Activated CD4-positive, alpha-beta T cell treated with anti-CD3 and anti-CD28 coated beads, Interleukin-2, amount 50 U/mL, for 4 hours (primary cell): ENCODE measurements at places on chromosomes 16 and 17.

DNA sequence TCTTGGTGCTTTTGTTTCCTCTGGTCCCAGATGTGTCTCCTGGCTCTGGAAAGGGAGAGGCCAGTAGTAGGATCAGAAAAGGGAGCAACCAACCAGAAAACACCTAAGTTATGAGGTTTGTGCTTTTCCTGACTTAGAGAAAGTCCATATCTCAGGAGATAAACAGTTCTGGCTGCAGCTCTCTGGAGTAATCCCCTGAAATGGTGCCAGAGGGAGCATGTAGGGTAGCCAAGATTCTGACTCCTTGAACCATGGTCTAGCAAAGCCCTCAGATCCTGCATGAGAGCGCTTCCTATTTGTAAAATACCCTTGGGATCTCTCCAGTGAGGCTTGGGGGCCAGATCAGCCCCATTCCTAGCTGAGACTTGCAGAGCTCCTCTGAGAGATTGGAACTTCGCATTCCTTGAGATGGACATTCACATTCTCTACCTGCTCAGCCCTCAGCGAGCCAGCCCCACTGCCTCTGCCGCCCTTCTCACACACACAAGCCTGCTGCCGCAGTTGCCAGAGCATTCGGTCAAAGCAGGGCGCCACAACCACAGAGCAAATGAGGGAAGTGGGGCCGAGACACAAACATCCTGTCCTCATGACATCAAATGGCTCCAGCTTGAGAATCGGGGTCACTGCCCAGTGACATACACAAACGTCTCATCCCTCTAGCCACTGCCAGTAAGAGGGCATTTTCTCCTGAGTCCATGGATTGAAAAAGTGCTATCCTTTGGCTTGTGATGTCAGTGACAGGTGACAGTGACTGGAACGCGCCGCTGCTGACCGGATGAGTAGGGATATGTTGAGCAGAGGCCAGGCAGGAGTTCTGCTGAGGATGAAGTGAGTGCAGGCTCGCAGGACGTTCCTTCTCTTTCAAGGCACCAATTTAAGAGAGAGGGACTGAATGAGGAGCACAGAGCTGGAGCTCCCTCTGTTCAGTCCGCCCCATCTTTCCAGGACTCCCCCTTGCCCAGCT is 5.0 kb downstream of the ABHD15 start:
- DNase-seq, result no peak

GRCh38 chr16:86367291-86368072 is 142.8 kb upstream of the FOXF1 start:
- no peak for DNase-seq

DNA sequence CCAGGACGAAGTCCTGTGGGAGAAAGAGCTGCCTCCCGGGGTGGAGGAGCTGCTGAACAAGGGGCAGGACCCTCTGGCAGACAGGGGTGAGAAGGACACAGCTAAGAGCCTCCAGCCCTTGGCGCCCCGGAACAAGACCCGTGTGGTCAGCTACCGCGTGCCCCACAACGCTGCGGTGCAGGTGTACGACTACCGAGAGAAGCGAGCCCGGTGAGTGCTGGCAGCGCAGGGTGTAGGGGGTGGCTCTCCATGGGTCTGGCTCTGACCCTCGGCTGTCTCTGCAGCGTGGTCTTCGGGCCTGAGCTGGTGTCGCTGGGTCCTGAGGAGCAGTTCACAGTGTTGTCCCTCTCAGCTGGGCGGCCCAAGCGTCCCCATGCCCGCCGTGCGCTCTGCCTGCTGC is 21.4 kb downstream of the MVP start:
- no peak for DNase-seq

DNA sequence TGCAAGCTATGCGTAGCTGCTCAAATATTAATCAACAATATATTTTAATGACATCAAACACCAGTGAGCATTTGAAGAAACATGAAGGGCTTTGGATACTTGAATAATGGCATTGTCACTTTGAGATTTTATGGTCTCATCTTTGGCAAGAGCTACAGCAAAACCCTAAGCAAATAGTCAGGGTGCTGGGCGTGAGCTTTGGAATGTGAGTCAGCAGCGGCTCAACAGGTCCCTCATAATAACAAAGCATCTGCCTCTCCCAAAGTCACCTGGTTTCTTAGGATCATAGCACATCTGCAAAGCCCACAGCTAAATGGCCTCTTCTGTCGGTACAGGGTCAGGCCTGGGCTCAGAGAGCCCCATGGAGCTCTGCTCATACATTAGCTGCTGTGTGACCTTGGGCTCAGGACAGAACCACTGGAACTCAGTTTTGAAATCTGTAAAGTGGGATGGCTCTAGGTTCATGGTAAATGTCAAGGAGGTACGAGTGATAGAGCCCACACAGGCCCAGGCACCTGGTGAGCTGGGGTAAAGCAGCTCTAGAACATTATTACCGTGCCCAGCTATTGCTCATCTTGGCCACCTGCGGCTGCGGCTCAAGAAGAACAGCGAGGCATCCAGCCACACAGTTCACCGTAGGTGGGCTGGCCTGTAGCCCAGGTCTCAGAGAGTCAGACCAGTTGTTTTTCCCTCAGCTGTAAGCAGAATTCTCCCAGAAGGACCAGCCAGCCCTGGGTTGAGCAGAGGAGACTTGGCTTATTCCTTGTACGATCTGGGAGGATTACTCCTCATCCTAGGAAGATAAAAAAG is 544.5 kb upstream of the CDH11 start:
- no peak for DNase-seq

- DNase-seq, result no peak
Measured at GRCh38 chr16:3054965-3055733, 8.8 kb downstream of the MMP25 start.

GRCh38 chr17:70091696-70092095 is 16.7 kb downstream of the KCNJ16 start:
- no peak for DNase-seq

DNA sequence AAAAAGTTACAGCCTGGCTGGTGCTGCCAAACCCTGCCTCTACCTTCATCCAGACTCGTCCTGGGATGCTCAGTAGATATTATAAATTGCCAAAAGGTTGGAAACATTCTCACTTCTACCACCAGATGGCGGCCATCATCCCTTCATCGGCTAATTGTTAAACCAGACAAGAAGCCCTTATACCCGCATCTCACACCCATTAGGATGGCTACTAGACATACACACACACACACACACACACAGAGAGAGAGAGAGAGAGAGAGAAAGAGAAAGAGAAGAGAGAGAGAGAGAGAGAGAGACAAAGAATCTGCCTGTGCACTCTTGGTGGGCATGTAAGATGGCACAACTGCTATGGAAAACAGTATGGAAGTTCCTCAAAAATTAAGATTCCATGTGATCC is 15.0 kb upstream of the SCIMP start:
- DNase-seq, result peak; percentile 52

DNA sequence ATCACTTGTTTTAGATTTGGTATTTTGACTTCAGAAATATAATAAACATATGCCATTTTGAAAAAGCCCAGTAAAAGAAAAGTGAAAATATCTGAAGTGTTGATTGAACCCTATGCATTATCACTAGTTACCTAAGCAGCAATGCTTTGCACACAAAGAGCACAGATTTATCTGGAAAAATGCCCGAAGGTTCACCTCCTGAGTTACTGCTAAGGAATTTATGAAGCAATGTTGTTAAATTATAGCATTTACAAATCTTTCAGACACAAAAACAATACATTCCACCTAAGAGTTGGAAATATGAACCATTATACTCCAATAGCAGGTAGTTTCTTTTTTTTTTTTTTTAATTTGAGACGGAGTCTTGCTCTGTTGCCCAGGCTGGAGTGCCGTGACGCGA is 38.9 kb upstream of the GHDC start:
- no peak for DNase-seq
